ENCODE measurements at places on chromosomes 7 and 10.
A peak's percentile ranks its signal among the peaks of the same experiment; 100 is the strongest.

DNA sequence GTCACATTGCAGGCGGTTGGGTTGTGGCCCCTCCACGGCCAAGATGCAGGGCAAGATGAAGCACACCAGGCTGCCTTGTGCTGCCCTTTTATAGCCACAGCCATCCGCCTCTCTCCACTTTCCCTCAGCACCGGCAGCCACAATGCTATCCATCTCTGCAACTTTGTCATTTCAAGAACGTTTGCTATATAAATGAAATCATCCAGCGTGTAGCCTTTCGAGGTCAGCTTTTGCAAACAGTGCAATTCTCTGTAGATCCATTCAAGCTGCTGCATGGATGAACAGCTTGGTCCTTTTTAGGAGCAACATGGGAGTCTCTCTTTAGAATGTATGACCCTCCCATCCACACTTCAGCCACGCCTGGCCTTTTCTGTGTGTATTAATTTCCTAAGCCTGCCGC lies 6.4 kb upstream of the IL15RA start:
- DNase-seq: no peak

DNA sequence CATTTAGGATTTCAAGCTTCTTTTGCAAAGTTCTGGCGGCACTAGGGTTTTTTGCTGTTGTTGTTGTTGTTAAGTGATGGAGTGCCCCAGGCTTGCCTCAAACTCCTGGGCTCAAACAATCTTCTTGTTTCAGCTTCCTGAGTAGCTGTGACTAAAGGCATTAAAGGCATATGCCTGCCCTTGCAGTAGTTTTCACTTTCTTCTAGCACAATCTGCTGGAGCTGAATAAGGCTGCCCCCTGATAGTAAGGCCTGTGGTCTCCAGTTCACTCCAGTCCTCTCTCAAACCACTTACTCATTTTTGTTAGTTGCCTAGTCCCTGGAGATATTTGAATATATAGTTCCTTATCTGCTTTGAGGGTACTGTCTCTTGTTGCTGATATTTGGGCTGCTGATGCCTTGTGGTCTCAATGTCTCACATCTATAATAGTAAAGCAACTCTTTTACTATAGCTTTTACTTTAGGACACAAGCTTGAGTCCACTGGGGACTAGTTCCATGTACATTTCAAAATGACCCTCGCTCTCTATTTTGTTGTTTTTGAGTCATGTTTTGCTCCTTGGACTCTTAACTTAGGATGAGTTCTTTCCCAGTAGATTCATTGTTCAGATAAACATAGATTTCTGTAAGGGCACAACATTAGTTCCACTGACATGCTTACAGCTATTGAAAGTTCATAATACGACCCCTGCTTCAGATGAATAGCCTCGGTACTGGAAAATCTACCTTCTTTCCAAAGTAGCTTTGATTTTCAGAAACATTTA lies 25.5 kb downstream of the PHF14 start:
- DNase-seq: no peak

GRCh38 chr10:94286901-94287300 lies 75.8 kb downstream of the NOC3L start:
- DNase-seq: no peak

- DNase-seq: no peak
Observed at GRCh38 chr10:50346942-50347341, 95.6 kb upstream of the ASAH2 start.

- DNase-seq: no peak
Observed at GRCh38 chr10:123564631-123565030, 101.5 kb upstream of the GPR26 start.

DNA sequence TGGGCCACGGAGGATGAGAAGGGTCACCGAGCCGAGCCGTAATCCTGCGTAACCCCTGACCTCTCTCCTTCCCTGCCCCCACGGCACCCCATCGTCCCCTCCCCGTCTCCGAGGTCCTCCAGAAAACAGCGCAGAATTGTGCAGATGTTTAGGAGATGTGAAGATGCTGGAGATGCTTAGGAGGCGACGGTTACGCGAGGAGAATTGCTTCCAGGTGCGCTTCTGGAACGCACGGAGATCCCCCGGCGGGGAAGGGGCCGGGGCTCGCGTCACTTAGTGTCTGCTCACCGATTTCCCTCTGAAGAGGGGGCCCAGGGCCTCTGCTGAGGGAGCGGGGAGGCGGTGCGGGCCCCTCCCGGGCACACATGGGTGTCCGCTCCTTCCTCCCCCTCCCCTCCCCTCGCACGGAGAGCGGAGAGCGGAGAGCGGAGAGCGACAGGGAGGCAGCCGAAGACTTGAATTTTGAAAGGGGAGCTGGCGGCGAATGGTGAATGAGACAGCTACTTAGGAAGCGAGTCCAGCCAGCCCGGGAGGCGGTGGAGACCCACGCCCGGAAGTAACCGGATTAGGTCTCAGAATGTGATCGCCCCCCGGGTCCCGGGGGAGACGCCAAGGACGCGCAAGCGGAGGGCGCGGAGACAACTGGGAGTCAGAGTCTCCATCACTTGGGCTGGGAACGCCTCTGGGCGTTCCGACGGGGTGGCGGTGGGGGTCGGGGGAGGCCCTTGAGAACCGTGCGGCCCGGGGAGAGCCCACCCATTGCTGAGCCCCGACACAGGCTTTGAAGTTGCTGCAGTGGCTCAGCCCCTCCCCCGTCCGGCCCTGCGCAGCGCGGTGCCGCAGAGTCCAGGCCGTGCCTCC lies 8.7 kb upstream of the EN2 start:
- no peak for DNase-seq

GRCh38 chr10:34341473-34341872 lies 473.6 kb downstream of the PARD3 start:
- no peak for DNase-seq

- no peak for DNase-seq
Observed at GRCh38 chr7:93923296-93923695, 1.8 kb downstream of the GNG11 start.

DNA sequence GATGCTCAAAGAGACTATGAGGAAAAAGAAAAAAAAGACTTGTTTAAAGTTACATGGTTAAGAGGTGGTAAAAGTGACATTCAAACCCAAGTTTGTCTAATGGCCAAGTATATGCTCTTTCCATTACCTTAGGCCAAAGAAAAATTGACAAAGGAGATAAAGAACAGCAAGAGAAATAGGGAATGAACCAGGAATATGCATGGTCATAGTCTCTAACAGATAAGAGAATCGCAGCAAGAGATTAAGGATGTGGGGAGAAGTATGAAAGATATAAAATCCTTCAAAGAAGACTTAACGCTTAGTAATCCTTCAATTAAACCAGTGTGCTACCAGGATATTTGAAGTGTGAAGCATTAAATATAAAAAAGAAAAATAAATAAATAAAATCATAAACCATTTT lies 23.2 kb upstream of the LRRN3 start:
- no peak for DNase-seq

- DNase-seq: no peak
Observed at GRCh38 chr10:44300666-44301649, 83.9 kb downstream of the CXCL12 start.

- no peak for DNase-seq
Observed at GRCh38 chr10:72883861-72884260, 9.7 kb upstream of the OIT3 start.

DNA sequence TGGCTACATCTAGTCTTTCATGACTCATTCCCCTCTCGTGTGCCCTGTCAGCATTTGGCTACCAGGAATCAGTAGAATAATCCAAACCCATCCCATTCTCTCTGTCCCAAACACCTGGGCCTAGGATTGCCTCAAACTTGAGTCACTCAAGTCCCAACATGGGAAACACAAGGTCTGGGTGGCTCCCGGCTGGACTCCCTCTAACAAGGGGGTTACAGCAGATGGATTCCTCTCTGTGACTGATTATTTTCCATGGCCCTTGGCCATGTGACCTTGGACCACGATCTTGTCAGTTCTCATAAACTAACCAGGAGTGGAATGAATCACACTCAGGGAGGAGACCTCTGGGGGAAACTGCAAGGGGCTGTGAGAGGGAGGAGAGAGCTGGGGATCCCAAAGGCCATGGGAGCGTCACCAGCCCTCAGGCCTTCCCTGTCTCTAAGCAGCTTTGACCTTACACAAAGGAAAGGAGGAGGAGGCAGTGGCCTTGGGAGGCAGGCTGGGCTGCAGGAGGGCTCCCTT lies 533.1 kb downstream of the KCNMA1 start:
- no peak for DNase-seq

GRCh38 chr7:26208040-26208439 lies 6.5 kb downstream of the CBX3 start:
- no peak for DNase-seq

DNA sequence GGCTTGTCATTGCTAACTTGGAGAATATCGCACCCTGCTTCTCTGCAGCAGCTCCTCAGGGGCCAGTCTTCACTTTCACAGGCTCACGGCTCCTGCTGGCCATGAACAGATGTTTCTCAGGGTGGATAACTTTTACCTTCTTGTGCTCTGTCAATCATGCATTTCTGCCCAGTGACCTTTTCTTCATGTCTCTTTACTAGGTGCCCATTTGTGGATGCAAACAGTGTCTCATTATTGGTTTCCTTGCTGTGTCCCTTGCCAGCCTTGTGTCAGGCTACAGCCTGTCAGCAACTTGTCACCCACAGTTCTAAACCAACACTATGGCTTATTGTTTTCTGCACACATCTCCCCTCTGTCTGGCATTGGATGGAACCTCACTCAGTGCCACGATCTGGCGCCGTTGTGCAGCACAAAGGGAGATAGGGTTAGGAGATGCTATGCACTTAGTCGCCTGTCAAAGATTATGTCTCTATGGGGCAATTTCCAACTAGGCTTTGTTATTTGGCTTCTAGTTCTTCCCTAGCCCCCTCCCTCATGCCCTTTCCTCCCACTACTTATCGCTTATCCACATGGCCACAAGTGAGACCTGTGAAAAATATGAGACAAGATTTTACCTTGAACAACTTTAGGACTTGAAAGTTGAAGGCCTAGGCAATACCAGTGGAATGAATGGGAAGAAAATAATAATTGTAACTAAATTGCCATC lies 45.7 kb upstream of the NXPH1 start:
- DNase-seq: no peak

DNA sequence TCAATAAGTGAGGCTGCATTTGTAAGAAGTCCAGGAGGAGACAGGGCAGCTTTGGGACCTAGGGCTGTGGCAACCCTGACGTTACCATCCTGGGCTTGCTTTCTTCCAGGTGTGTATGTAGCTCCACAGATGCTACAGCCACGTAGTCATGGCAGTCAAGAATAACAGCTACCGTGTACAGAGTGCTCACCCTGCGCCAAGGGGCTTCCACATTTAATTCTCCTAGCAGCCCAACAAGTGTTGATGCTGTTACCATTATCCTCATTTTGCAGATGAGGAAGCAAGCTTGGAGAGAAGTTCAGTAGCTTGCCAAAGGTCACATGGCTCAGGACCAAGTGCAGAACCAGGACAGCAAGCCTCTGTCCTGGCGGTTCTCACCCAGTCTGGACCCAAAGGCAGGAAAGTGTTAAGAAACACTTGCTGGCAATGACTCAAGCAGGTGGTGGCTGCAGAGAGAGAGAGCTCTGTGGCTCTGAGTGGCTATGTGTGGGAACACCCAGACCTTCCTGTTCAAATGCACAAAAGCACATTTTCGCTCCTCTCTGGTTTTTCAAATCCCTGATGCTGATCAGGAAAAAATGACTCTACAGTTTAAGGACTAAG lies 89.8 kb downstream of the CREM start:
- DNase-seq: no peak

GRCh38 chr10:102371295-102371694 lies 24.2 kb upstream of the NFKB2 start:
- no peak for DNase-seq

DNA sequence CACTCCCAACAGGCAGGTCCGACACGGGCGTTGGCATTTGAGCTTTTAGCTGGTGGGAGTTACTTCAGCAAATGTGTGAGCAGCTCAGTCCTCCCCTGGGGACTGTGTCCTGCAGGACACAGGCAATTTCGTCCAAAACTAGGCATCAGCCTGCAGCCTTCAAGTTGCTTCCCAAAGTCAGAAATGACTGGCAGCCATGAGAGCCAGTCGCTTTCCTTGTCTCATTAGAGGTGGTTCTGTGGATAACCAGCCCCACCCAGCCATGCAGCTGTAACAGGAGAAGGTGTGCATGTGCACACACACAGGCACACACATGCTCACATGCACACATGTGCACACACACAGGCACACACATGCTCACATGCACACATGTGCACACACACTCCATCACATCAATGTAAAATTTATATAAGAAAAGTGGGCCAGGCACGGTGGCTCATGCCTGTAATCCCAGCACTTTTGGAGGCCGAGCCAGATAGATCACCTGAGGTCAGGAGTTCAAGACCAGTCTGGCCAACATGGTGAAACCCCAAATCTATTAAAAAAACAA lies 138.8 kb upstream of the TCERG1L start:
- DNase-seq: no peak

DNA sequence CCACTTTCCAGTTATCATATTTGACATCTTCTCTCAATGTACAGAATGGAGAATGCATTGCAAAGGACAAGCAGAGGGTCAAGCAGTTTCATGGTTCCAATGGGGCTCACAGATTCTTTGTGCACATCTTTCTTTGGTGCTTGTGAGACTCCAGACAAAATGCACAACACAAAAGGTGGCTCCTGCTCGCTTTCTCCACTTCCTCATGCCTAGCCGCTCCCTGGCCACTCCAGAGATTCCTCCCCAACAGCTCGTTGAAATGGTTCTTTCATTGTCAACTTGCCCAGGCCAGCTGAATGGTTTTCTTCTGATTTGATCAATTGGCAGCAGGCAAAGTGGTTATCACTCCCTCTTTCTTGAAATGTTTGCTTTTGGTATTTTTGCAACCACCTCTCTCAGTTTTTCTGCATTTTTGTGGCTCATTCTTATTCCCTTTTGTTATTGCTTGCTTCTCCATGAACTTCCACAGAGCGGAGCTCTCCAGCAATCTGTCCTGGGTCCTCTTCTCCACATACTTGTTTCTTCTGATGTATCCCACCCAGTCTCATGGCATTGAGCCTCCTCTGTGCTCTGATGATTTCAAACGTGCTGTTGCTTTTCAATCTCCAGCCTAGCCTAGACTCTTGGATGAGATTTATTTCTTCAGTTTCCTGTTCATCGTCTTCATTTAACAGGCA lies 507.8 kb upstream of the MKI67 start:
- no peak for DNase-seq

DNA sequence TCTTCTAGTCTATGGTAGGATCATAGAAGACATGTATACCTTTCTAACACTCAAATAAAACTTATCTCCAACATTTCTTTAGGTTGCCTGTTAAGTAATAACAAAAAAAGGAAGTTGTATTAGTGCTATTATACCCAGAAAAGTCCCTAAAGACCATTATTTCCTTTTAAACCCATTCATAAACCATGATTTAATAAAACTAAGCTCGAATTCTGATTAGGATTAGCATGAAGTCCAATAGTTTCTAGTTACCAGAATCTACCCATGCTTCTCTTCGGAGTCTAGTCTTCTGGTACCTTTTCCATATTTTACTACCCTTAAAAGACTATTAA lies 62.7 kb downstream of the USP6NL start:
- DNase-seq: no peak

- DNase-seq: no peak
Observed at GRCh38 chr10:5591336-5591824, 66.6 kb downstream of the CALML3 start.

DNA sequence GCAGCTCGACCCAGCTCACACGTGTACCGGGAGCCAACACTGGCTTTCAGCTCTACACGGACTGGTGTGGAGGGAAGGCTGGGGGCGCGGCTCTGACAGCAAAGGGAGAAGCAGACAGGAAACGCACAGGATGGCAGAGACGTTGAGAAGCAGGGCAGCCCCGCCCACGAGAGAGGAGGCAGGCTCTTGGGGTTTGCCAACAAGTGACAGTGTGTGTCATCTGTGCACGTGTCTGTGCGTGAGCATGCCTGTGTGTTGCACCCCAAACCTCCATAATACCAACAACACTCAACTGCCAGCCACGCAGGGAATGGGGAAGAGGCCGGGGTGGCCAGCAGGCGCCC lies 64.4 kb upstream of the PDGFA start:
- peak; percentile 87 for DNase-seq
